ENCODE measurements at places on chromosomes 11 and 22.

- no peak for DNase-seq
These were observed 119.9 kb upstream of the TMEM45B start for GRCh38 chr11:129695571-129696308.

DNA sequence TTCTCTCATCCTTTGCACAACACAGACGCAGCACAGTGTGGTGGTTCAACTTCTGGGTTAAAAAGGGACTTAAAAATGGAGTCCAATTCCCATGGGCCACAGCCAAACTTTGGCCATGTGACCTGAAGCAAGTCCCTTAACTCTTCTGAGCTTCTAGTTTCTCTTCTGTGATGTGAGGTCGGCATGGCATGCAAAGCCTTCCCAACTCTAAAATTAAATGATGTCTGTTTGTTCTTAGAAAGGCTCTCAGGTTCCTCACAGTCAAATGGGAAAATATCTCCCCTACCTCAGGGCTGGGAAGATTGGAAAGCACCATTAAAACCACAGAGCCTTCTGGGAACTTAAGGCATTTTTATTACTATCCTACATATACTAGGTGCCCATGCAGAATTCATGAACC, 38.8 kb downstream of the LGR4 start:
- no peak for DNase-seq

GRCh38 chr11:34250732-34251588, 106.8 kb downstream of the ABTB2 start:
- DNase-seq = no peak

DNA sequence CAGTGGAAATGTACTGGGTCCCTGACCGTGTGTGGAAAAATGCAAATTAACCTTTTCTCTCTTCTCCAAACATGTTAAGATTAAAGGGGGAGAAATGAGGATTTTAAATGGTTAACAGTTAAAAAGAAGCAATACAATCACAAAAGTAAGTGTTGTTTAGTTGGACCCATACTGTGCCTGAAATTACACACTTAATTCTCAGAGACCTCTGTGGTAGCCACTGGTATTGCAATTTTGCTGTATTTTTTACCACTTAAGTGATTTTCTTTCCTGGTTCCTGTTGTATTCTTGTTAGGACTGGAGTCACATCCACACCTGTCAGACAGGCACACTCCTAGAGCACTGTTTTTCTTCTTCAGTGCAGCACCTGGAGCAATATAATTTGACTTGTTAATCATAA, 179.6 kb upstream of the PDGFD start:
- DNase-seq = no peak

- no peak for DNase-seq
These were observed 10.7 kb upstream of the GTSE1 start for GRCh38 chr22:46286006-46286405.

DNA sequence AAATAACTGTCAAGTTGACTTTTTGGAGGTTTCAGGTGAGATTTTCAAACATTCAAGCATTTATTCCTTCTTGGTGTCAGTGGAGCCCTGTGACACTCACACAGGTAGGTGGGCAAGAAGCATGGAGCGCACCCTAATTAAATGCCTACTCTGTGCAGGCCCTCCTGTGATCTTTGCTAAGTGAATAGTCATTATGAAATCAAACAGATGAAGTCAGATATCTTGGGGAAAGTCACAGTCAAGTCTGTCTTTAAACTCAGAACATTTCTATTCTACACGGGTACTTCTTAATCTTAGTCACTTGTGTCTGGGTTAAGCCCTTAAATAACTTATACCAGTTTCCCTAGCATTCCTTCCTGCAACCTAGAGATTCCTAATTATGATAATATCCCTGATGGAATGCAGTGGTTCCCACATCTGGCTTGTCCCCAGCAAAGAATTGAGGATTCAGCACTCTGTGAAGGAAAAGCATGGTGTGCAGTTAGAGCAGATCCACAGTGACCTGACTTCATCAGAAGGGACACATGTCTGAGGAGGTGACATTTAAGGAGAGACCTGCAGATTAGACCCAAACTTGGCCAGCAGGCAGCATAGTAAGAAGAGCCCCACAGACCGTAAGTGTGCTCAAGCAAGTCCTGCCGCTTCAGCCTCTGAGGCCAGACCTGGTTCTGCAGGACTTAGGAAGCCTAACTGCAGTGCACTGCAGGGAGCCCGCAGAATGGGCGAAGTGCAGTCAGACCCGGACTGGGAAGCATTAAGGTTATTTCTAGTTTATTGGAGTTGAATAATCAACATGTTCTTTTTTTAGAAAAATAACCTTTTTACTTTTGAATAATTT, 85.3 kb upstream of the GAL start:
- no peak for DNase-seq

GRCh38 chr11:41461057-41461681, 1.7 kb upstream of the LRRC4C start:
- no peak for DNase-seq

DNA sequence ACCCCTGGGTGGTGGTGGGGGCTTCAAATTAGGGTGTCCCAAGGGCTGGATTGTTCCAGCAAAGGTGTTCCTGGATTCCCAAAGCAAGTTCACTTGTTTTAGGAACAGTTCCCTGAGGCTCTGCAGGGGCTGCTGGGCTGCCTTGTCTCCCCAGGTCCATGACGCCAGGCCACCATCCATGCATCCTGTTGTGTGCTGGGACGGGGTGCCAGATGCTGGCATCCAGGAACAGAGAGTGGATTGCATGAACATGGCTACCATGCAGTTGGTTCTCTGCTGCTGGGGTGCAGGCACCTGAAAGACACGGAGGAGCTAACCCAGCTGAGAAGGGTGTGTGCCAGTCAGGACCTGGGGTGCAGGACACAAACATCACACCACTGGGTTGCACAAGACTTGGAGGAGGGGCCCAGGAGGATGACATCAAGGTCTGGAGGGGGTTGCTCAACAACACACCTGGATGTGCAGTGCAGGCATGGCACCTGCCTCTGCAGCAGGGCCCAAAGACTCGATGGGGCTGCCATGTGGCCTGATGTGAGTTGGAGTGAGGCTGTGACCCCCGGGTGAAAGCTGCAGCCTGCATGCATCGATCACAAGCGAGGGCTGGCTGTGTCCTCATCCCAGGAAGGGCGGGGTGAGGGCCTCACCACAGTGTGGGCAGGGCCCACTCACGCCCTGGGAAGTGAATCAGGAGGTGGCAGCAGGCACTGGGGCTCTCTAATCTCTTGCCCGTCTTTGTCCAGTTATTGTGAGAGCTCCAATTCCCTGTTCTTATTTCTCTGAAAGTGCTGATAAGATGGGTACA, 74.0 kb upstream of the CLDN5 start:
- no peak for DNase-seq

DNA sequence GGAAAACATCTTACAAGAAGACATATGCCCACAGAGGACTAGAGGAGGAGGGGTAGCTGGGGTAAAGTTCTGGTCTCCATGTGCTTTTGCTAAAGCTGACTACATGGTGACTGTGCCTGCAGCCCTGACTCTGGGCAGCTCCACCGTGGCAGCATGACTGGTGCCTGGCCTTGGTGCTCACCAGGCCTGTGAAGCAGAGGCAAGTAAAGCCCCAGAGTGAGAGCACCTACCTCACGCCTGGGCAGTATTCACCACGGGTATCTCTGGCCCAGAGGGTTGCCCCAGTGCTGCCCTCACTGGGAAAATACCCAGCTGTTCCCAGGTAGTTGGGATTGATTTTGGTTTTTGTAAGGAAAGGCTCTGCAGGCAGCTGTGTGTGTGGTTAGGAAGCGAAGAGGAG, 78.3 kb downstream of the CTTN start:
- DNase-seq = no peak

DNA sequence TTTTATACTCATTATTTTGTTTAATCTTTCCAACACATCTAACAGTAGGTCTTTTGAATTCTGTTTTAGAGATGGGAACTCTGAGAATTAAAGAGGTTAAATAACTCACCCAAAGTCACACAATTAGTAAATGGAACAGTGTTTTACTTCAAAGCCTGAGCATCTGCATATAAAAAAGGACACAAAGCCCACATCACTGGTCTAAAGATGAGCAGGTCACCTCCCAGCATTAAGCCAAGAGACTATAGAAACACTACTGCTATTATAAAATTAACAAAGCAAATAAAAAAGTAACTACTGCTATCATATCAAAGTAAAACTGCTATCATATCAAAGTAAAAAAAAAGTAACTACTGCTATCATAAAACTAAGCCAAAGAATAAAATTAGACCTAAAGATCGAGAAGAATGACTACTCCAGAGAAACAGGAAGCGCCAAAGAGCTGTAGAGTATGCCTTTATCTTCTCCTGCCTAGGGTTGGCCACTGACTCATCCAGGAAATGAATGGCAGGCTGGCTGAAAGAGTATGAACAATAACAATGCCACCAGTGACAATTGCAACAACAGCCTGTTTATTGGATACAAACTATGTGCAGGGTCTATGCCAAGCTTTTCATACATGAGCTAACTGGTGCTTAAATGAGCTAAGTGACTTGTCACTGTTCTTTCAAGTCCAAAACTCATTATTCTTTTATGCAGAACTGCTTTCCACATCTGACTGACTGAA, 1153.0 kb upstream of the TENM4 start:
- DNase-seq = no peak

GRCh38 chr22:19060356-19061009, 61.7 kb downstream of the DGCR2 start:
- no peak for DNase-seq

DNA sequence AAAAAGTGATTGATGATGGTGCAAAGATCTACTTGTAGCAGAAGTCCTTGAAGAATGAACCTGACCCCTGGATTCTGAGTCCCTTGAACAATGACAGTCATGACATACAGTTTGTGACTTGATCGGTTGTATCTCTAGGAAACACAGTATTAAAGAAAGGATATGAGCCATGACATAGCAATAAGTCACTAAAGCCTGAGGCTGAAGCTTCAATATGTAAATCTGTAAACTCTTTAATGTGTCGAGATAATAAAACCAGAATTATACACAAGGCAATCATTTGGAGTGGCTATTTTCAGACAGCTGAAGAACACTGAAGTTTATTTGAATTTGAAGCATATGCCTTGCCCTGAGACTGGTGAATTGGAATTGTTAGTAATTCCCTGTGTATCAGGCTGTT, 911.5 kb upstream of the RAG2 start:
- no peak for DNase-seq

DNA sequence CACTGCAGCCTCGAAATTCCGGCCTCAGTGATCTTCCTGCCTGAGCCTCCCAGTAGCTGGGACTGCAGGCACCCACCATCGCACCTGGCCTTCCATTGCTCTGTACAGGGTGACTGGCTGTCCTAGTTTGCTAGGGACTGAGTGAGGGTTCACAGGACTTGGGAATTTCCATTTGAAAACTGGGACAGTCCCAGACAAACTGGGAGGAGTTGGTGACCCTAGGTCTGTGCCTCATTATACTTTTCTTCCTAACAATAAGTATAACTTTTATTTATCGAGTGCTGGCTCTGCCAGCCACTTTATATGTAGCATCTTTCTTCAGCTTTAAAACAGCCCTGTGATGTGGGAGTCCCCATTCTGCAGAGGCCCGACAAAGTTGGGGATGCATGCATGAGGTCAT, 25.5 kb downstream of the TCP11L1 start:
- no peak for DNase-seq

Measured in cortex of kidney (tissue), 1 donor.